ENCODE measurements at places on chromosomes 2 and 18. TPM values are rescaled to one million over a fixed set of nuclear protein-coding genes. Genes with fewer than 3 reads are reported as not detected.

GRCh38 chr2:38156436-38156835 is 80.5 kb upstream of the CYP1B1 start:
- DNase-seq, result no peak

RHBDD1 gene
- total RNA-seq, result 87.8 TPM

TUBA3D gene
- total RNA-seq, result not detected

EML6 gene
- total RNA-seq, result 338 TPM

USP40 gene
- 0.51 TPM for total RNA-seq
